Activated CD4-positive, alpha-beta T cell treated with anti-CD3 and anti-CD28 coated beads for 4 hours (primary cell): ENCODE measurements at places on chromosomes 6 and 20.

- peak; percentile 31 for DNase-seq
Observed at GRCh38 chr20:53216478-53216855, 244.3 kb downstream of the TSHZ2 start.

DNA sequence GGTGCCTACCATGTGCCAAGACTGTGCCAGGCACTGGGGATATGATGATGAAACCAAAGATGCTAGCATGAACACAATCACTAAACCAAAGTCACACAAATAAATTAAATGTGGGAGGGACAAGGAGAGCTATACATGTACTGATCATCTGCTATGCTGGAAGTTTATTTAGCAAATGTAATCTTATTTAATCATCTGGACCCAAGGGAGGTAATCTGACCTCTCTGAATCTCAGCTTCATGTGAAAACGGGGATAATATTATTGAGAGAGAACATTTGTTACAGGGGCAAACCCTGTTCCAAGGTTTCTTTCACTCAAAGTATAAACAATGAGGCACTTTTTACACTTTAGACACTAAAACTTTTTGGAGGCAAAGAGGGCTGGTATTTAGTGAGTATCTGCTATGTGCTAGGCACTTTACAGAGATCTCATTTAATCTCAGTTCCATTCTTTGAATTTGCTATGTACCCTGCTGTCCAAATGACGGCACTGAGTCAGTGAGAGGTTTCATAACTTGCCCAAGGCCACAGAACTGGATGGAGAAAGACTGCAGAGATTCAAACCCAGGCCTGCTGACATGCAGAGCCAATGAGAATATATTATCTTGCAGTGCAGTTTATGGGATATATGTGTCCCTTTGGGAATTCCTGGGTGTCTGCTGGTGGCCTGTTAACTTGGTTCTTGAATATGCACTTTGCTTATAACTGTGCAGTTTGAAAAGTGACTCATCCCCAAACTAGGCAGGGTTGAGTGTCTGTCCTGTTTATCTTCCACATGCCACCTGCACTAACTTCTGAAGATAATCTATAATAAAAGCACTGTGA lies 3.3 kb upstream of the ASXL1 start:
- no peak for DNase-seq

DNA sequence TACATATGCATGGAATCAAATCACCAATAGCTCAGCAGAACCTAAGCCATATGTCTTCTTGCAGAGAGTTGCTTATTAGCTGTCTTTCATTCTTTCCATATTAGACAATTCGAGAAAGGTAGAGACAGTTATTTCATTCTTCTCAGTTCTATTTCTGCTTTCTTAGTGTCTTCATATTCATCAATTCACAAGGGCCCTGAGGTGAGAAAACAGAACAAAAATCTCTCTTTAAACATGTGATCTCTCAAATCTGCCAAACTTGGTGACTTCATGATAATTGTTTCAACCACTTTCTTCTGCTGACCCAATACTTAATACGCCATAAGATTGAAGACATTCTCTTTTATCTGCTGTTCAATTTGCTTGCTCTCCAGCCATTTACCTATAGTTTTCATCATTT lies 229.7 kb upstream of the MARCKS start:
- DNase-seq: no peak

DNA sequence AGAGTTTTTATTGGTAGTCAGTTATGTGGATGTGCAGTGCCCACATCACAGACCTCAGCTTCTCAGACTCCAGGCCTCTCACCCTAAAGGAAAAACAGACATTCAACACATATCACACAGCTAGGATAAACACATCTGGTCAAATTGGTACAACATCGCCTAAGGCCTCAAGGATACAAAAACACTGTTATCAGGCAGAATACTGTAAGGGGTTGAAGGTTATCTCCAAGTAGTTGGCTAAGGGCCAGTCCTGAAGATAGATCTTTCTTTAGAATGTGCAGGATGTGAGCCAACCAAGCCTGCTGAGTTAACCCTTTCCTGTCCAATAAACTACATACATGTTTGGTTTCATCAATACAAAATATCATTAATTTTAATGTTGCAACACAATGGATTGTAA lies 308.4 kb upstream of the GJE1 start:
- DNase-seq: no peak

GRCh38 chr6:4956625-4957024 lies 47.2 kb downstream of the RPP40 start:
- DNase-seq: no peak

DNA sequence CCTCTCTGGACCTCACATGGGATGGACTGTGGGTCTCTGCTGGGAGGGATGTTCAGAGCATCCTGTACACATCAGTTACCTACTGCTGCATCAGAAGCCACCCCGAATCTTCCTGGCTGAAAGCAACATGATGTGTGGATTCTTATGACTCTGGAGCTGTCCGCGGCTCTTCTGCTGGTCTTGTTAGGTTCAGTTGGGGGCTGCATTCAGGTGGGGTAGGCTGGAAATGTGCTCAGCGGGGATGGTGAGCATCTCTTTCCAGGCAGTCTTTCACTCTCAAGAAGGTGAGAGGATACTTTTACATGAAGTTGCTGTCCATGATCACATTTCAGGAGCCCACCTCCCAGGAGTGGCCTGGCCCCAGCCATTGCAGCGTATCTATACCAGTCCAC lies 5.2 kb upstream of the CST5 start:
- DNase-seq: no peak

DNA sequence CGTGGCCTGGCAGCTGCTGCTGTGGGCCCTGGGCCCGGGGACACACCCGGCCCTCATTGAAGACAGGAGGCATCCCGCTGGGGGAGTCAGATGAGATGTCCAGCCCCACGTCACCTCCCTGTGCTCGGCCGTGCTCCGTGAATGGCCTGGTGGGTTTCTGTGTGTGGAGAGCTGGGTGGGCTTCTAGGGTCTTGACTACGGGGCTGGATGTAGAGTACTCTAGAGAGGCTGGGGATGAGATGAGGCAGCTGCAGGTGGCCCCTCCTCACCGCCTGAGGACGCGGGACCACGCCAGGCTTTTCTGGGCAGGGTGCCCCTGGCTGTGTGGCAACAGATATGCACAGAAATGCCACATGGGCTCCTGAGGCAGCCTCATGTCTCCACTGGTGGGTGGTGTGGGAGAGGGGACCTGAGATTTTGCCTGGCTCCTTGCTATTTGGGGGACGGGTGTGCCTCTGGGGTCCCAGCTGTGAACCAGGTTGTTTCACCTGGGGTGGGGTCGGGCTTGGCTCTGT lies 8.4 kb upstream of the BHLHE23 start:
- no peak for DNase-seq

DNA sequence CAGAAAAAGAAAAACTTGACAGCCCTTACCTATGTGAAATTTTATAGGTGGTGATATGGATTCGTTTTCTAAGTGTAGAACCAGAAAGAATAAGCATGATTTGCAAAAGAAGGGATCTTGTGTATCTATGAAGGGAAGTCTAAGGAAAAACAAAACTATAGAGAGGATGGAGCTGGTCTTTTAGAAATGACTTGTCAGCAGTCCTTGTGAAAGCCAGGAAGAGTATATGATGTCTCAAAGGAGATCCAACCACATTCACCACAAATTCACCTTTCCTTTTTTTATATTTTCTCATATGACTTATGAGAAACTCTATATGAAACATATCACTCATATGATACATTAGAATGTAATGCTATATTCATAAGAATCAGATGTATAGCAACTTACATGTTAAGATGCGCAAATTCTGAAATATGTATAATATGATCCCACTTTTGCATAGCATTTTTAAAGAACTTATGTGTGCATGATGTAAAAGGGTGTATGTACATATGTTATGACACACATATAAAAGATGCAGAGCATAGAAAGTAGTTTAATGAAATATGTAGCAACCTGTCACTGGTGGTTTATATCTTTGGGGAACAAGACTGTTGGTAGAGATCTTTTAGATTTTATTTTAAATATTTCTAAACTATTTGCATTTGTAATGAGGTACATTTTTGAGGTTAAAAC lies 91.9 kb upstream of the NUP153 start:
- no peak for DNase-seq

DNA sequence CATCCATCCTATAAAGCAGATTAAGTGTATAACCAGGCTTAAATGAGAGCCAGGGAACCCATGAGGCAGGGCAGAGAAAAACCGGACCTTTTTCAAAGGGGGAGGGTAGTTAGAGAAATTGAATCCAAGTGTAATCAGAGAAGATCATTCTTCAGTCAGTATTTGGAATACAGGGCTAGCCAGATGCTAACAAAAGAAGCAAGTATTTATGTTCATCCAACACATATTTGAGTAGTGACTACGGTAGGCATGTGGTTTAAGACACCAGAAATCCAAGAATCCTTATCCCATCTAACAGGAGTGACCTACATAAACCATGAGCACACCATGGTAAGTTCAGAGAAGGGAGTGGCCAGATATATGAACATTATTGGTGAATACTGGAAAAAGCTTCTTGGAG lies 46.8 kb upstream of the FAM83C start:
- no peak for DNase-seq

GRCh38 chr20:2108498-2108897 lies 6.9 kb downstream of the STK35 start:
- no peak for DNase-seq

DNA sequence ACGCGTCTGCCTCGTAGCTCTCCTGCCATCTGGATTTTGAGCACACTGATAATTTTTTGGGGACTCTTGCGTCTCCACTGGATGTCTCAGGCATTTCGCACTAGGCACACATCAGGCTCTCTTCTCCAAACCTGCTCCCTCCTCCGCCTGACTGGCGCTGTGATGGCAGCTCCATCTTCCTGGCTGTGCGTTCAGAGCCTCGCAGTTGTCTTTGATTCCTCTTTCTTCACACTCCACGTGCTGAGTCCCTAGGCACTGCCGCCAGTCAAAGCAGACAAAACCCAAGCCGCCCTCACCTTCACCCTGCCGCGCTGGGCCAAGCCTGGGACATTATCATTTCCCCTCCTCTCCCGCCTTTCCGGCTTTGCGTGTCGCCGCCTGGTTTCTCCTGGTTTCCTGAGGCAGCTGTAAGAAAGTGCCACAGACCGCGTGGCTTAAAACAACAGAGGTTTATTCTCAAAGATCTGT lies 778 bp downstream of the PSMG4 start:
- DNase-seq: peak; percentile 31

DNA sequence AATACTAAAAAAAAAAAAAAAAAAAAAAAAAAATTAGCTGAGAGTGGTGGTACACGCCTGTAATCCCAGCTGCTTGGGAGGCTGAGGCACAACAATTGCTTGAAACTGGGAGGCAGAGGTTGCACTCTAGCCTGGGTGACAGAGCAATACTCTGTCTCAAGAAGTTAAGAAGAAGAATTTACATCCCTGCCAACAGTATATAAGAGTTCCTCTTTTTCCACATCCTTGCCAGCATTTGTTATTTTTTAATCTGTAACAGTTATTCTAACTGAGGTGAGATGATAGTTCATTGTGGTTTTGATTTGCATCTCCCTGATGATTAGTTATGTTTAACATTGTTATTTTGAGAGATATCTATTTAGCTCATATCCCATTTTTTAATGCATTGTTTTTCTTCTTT lies 20.3 kb upstream of the DYNLRB1 start:
- DNase-seq: no peak

GRCh38 chr20:1123666-1124065 lies 5.3 kb downstream of the PSMF1 start:
- no peak for DNase-seq

GRCh38 chr6:127162836-127163235 lies 44.4 kb downstream of the RSPO3 start:
- DNase-seq: no peak

GRCh38 chr20:21920211-21920610 lies 214.7 kb downstream of the PAX1 start:
- DNase-seq: no peak

GRCh38 chr20:38209736-38210405 lies 44.8 kb upstream of the TGM2 start:
- no peak for DNase-seq

DNA sequence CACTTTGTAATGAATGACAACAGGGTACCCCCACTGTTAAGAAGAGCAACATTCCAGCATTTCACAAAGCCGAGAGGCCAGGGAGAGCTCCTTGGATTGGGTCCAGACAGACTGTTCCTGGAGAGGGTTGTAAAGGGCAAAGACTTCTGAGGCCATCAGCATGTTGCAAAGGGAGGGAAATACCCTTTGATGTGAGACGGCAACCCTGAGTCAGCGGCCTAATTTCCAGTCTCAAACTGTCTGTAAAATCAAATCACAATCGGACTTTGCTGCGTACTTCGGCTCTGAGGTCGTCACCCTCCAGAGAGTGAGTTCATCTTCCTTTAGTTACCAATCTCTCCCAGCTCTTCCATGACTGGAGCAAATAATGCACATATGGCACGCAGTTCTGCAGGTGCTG lies 101.0 kb upstream of the DTNBP1 start:
- no peak for DNase-seq

GRCh38 chr6:113960795-113961194 lies 10.2 kb downstream of the HDAC2 start:
- DNase-seq: no peak

DNA sequence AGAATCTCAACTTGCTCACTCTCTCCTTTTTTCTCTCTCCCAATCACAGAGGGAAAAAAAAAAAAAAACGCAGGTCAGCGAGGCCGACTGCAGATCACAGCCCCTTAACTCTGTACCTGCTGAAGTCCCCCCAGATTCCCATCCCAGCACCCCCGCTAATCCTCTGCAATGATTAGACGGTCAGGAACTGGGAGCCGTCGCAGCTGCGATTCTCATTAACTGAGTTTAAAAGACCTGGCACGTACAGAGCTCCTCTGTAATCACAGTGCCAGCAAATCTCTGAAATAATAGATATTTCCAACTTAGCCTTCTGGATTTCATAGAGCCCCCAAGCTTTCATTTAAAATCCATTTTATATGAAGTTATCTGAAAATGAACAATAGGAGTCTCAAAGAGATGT lies 84.4 kb downstream of the ANKRD60 start:
- DNase-seq: no peak

- DNase-seq: no peak
Observed at GRCh38 chr6:84645000-84645399, 119.4 kb downstream of the TBX18 start.

DNA sequence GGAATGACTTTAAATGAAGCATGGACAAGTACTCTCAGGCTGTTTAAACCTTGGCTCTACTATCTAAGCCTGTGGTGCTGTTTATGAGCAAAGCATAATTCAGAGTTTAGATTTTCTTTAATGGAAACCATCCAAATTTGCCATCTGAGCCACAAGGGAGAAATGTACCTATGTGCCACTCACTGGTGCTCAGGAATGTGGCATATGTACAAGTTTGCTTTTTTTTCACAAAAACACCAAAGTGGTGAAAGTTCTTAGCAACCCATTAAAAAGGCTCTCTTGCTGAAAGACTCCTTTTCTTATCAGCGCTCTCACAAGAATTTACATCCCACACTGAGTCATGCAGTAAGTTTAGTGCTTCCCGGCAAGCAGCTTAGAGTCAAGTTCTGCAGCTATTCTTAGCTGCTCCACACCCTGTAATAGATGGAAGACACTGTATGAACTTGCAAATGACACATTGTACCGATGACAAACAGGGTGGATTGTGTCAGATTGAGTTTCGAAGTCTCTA lies 57.3 kb upstream of the MLIP start:
- no peak for DNase-seq

- no peak for DNase-seq
Observed at GRCh38 chr20:17339000-17339399, 112.2 kb downstream of the PCSK2 start.

- peak; percentile 10 for DNase-seq
Observed at GRCh38 chr20:46767127-46767761, 57.8 kb downstream of the SLC2A10 start.

GRCh38 chr6:5850848-5851255 lies 155.9 kb downstream of the NRN1 start:
- no peak for DNase-seq
